H1 (cell line): ENCODE measurements at places on chromosomes 3 and 15. TPM values are rescaled to one million over a fixed set of nuclear protein-coding genes. Genes with fewer than 3 reads are reported as not detected.

Gene GMPS
- total RNA-seq: 161 and 175 TPM in 2 replicates

Gene XPC
- total RNA-seq: 27.3 and 27.7 TPM in 2 replicates

Gene LRRC2
- 6.4 and 7.3 TPM in 2 replicates for total RNA-seq

- H3K27me3 ChIP-seq: peaks cover 15% of the 10 kb centered on the region
- H3K36me3 ChIP-seq: no peaks in the 10 kb centered on the region
- H3K4me1 ChIP-seq: peaks cover 7% of the 10 kb centered on the region
- no peak overlapping the region for H3K27ac ChIP-seq
- no peak overlapping the region for H3K4me3 ChIP-seq
Measured at GRCh38 chr15:75739791-75740190, 27.1 kb upstream of the CSPG4 start.

DNA sequence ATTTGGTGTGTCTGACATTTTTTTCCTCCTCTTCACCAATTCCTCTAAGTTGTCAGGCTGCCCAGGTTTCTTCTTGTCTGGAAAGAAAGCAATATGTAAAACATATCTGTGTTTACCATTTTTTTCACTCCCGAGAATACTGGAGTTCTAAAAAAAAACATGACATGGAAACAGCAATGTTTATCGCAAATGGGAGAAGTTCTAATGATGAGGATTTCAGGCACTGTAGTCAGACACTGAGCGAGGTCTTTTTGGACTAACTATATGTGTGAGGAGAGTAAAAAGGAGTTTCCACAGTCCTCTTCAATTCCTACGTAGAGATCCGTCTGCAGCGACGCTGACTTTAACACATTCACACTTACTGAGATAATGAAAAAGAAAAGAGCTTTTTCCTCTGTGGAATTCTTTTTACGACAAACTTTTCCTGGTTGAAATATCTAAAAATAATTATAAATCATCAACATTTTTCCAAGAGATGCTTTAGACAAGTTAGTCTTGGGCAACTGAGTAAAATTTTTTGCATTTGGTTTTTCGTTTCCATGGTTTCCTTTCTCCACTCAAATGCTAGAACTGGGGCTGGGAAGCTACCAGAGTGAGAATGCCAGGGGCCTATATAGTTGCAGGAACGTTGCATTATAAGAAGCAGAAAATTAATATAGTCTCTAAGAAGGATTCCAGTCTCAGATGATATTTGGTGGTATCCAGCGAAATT is 8.4 kb upstream of the SETMAR start:
- no peaks in the 10 kb centered on the region for H3K27me3 ChIP-seq
- H3K36me3 ChIP-seq: no peaks in the 10 kb centered on the region
- DNase-seq: no peak
- no peaks in the 10 kb centered on the region for H3K4me1 ChIP-seq
- no peak overlapping the region for H3K27ac ChIP-seq

DNA sequence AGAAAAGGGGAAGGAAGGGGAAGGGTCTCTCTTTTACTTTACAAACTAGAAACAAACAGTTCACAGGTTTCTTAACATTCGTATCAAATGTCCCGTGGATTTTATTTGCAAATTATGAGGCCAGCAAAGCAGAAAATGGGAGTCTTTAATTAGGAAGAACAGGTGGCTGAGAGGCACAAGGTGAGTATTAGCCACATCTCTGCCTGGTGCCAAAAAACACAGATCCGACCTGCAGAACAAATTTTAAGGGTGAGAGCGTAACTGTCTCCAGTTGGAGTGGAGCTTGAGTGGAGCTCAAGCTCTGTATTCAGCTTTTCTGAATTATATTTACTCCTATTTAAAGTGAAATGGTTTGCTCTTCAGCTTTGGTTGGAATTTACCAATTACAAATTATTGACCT is 1004.9 kb downstream of the FHIT start:
- H3K36me3 ChIP-seq: no peaks in the 10 kb centered on the region
- H3K4me3 ChIP-seq: no peak overlapping the region
- H3K27ac ChIP-seq: no peak overlapping the region

GRCh38 chr3:184230603-184231528 is 1.5 kb downstream of the VWA5B2 start:
- H3K36me3 ChIP-seq: no peaks in the 10 kb centered on the region
- peak overlapping the region; percentile 32; the same call in 1 of the 2 replicates for H3K4me3 ChIP-seq
- DNase-seq: peak; percentile 57
- H3K27me3 ChIP-seq: peaks cover 48% of the 10 kb centered on the region
- H3K27ac ChIP-seq: no peak overlapping the region

DNA sequence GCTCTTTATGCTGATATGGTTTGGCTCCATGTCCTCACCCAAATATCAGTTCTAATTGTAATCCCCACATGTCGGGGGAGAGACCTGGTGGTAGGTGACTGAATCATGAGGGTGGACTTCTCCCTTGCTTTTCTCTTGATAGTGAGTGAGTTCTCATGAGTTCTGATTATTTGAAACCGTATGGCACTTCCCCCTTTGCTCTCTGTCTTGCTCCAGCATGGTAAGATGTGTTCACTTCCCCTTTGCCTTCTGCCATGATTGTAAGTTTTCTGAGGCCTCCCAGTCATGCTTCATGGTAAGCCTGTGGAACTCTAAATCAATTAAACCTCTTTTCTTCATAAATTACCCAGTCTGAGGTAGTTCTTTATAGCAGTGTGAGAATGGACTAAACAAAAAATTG is 107.6 kb downstream of the IMPG2 start:
- H3K4me1 ChIP-seq: no peaks in the 10 kb centered on the region
- H3K27me3 ChIP-seq: no peaks in the 10 kb centered on the region
- no peaks in the 10 kb centered on the region for H3K36me3 ChIP-seq
- no peak overlapping the region for H3K27ac ChIP-seq
- no peak overlapping the region for H3K4me3 ChIP-seq
